ENCODE measurements at places on chromosomes 6 and 20. TPM values are rescaled to one million over a fixed set of nuclear protein-coding genes. Genes with fewer than 3 reads are reported as not detected.

Gene BANF2
- not detected for total RNA-seq

Gene TMEM181
- 34.4 TPM for total RNA-seq

Gene RIPPLY2
- not detected for total RNA-seq

Gene FAM217A
- not detected for total RNA-seq

Gene ARFGEF3
- total RNA-seq, result 3.8 TPM

Measured in HCT116 (cell line).